Stimulated activated CD8-positive, alpha-beta memory T cell treated with anti-CD3 and anti-CD28 coated beads, Interleukin-4, amount 100 ng/mL, for 24 hours (primary cell): ENCODE measurements at places on chromosomes 12 and 14.

GRCh38 chr12:2290091-2290490, 237.3 kb downstream of the CACNA1C start:
- no peak for DNase-seq

GRCh38 chr12:101650346-101651117, 46.9 kb upstream of the CHPT1 start:
- no peak for DNase-seq

- DNase-seq = no peak
Measured at GRCh38 chr14:104135121-104135903, 3.1 kb upstream of the KIF26A start.

DNA sequence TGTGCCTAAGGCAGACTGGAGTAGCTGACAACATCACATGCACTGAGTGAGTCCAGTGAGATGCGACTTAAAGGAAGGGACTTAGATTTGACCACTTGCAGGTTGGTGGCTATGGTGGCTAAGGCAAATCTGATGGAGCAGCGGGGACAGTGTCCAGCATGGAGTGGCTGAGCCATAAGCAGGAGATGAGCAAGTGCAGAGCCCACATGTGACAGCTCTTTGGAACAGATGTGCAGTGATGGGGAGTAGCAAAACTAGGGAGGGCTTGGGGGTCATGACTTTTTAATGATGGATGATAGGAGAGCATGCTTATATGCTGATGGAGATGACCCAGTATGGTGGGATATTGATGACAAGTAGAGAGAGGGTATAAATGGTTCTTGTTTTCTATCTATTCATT, 80.2 kb downstream of the PELI2 start:
- DNase-seq = no peak

DNA sequence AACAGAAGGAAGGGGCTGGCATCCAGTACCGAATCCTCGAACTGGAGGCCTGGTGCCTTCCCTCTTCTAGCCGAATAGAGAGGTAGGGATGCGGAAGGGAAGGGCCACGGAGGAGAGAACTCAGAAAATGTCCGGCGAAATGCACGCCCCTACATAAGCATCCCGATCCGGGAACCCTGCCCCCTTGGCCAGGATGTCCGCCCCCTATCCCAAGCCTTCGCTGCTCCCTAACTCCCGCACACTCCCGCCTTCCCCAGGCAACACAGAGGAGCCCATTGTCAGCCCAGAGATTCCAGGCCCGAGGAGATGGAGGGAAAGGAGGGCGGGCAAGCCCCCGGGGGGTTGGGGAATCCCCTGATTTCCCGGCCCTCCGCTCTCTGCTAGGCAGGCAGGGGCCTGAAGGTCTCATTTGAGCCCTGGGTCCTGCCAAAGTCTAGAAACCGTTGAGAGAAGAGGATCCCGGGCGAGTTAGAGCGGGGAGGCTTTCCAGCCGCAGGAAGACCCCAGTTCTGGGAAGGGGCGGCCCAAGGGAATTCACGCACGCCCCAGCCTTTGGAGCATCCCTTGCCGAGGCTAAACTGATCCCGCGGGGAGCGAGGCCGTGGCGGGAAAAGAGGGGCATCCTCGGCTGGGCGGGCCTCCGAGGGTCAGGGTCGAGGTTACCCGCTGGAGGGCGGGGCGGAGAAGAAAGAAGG, 569 bp upstream of the ARHGEF40 start:
- DNase-seq = no peak

DNA sequence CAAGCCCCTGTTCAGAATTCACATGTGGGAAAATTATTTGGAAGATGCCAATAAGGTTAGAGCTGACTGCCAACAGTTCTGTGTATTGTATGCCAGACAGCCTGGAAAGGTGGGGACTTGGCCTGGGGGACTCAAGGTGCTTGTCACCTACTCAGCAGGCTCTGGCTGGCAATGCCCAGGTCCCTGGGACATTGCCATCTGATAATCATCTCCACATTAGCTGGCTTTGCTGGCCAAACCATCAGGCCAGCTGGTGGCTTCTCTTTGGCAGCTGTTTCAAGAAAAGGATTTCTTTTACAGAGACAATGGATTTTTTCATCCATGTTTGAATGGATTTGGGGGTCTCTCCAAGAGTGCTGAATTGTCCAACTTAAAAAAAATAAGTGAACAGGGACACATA, 165.2 kb downstream of the BRMS1L start:
- DNase-seq = no peak

- no peak for DNase-seq
Measured at GRCh38 chr12:34399631-34400410, 377.5 kb downstream of the ALG10 start.

GRCh38 chr14:99524804-99525698, 43.8 kb downstream of the CCNK start:
- no peak for DNase-seq

DNA sequence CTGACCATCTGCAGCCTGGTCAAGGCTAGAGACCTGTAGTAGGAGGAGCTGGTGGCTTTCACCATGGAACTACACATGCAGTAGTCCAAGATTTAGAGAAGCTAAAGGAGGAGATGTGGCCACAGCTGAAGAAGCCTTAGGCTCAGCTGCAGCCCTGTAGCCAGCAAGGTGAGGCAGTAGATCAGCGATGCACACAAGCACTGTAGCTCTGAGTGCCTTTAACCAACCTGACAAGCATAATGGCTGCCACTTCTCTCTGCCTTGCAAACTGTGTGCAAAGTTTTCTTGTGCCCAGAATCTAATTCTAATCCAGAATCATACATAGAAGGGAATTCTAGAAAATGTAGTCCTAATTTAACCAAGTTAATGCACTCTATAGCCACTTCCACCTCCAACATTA, 159.0 kb upstream of the ARID2 start:
- no peak for DNase-seq

DNA sequence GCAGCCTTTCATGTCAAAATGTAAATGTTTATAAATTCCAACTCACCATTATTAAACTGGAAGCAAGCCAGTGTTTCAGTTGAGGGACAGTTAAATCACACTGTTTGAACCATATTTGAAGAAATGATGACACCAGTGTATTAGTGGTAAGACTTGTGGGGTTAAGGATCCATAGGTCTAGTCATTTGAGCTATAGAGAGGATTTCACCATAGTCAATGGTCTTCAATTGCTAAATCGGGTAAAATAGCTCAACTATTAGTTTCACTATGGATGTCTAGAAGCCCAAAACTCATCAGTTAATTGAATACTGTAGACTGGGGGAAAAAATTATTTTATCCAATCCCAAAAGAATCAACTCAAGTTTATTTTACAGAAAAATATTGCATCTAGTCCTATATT, 659.1 kb downstream of the NRXN3 start:
- no peak for DNase-seq

- no peak for DNase-seq
Measured at GRCh38 chr12:129961091-129961490, 57.3 kb upstream of the TMEM132D start.

DNA sequence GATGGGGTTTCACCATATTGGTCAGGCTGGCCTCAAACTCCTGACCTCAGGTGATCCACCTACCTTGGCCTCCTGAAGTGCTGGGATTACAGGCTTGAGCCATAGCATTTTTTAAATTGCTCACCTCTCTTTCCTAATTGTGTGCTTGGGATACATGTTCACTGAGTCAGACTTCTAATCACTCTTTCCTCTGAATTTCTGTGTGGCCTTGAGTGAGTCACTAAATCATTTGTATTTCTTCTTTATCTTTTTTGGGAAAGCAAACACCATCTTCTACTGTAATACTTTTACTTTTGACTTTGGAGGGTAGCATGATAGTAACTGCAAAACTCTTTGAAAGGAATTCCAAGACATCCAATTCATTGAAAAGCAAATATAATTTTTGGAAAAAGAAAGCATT, 60.8 kb downstream of the FLRT2 start:
- DNase-seq = no peak

- no peak for DNase-seq
Measured at GRCh38 chr12:116996093-116996492, 85.3 kb downstream of the FBXW8 start.

DNA sequence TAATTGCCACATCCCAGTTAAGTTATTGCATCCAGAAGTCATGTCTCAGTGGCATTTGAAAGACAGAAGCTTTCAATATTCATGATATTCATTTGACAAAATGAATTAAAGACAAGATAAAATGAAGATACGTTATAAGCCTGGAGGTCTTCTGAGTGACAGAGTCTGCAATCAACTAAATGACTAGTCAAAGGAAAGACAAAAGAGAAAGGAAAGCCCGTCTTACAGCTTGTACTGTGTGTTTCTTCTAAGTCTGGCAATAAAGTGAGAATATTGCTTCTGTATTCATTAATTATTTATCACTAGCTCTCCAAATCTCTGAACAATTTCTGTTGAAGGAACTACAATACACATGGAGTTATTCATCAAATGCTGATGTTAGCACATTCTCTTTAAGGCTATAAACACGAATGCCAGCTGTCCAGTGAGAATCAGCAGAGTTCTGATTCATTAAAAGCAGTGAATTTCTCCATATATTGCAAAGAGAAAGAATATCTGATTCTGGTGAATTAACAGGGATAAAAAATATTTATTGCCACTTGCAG, 70.7 kb downstream of the ATXN7L3B start:
- no peak for DNase-seq

DNA sequence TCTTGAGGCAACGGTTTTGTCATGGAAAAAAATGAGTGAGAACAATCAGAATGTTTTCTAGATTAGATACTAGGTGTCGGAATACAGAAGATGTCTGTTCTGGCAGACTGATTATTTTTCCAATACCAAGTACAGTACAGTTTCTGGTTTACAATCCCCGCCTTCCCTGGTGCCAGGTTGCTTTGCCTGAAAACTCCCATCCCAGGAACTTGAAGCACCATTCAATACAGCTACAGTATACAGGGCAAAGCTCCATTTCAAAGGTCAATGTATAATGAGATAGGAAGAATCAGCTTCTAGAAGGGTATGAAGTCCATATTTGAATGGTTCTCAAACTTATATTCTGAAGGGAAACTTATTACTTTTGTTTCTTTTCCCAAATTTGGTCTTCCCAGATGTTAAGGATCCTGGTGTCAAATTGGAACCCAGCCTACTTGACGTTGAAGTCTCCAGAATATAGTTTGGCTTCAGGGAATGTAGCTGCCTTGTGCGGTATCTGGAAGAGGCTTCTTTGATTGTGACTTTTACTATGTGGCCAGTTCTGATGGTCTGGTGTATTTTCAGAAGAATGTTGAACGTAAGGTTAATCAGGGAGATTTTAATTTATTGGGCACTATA, 238.0 kb upstream of the ATP2B1 start:
- DNase-seq = no peak

- DNase-seq = no peak
Measured at GRCh38 chr14:25431211-25432076, 381.5 kb upstream of the STXBP6 start.

- no peak for DNase-seq
Measured at GRCh38 chr12:28248555-28249145, 58.4 kb downstream of the CCDC91 start.

DNA sequence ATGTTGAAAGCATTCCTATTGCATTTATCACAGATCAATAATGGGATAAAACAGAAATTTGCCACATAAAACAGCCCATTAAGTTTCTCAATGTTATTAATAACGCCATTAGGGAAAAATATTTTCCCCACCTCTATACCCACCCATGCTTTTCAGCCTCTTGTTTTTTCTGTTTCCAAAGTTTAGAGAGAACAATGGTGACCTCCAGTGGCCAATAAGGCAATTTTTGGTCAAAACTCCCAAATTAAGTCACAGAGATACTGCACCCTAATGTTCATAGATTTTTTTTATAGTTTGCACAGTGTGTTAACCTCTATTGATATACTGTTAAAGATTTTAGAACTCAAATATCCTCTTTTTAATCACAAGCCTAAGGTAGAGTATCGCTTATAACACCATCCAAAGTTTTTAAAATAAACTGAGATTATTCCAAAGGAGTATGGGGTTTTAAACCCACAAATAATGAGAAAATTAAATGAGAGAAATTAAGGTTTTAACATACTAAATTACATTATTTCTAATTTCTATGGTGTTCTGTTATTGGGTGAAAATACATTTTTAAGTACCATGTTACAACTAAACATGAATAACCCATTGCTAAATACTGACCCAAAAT, 184.7 kb upstream of the DCN start:
- no peak for DNase-seq

GRCh38 chr14:22849212-22849819, 12.9 kb downstream of the MMP14 start:
- DNase-seq = no peak

- DNase-seq = no peak
Measured at GRCh38 chr14:37091651-37092050, 80.8 kb downstream of the SLC25A21 start.

GRCh38 chr12:119176267-119177055, 2.3 kb upstream of the HSPB8 start:
- no peak for DNase-seq

- no peak for DNase-seq
Measured at GRCh38 chr14:24113379-24113800, 1.2 kb upstream of the DCAF11 start.

DNA sequence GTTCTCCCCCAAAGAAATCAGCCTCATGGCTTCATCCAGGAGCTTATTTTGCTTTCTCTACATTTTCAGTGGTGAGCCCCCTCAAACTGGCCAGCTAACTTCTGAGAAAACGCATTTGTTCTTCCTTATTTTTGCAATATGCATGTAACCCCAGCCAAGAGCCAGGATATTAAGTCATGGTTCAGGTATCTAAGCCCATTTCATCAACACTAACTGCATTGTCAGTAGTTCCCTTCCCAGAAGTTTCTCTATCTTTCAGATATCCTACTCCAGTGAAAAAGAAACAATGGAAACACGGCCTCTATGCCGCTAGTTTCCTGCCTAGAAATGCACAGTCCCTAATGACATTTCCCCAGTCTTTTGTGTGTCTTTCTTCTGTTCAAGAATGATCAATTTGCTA, 102.8 kb upstream of the RASSF8 start:
- DNase-seq = no peak

DNA sequence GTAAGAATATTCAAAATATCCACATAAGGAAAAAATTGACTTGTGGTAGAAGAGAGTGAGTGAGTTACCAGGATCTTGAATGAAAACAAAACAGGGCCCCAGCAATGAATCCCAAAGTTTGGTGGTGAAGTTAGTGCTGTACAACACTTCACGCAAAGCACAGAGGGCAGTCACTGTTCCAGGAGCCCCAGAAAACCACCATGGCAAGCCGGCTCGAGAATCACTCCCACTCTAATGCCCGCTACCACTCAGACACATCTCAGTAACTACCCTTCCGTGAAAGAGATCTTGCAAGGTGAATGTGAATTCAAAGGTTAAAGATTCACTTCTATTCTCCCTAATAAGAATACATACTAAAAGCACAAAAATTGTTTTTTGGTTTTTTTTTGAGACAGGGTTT, 30.1 kb downstream of the CLIP1 start:
- DNase-seq = no peak

GRCh38 chr12:13044906-13045299, 722 bp downstream of the FAM234B start:
- no peak for DNase-seq

- DNase-seq = no peak
Measured at GRCh38 chr12:127642208-127642607, 624.8 kb upstream of the TMEM132C start.

GRCh38 chr12:130765186-130765659, 49.1 kb upstream of the RIMBP2 start:
- no peak for DNase-seq

GRCh38 chr12:111768159-111768895, 1.6 kb downstream of the ALDH2 start:
- no peak for DNase-seq
